PC-9 (cell line): ENCODE measurements at places on chromosomes 1 and 21. TPM values are rescaled to one million over a fixed set of nuclear protein-coding genes. Genes with fewer than 3 reads are reported as not detected.
A peak's percentile ranks its signal among the peaks of the same experiment; 100 is the strongest.

DNA sequence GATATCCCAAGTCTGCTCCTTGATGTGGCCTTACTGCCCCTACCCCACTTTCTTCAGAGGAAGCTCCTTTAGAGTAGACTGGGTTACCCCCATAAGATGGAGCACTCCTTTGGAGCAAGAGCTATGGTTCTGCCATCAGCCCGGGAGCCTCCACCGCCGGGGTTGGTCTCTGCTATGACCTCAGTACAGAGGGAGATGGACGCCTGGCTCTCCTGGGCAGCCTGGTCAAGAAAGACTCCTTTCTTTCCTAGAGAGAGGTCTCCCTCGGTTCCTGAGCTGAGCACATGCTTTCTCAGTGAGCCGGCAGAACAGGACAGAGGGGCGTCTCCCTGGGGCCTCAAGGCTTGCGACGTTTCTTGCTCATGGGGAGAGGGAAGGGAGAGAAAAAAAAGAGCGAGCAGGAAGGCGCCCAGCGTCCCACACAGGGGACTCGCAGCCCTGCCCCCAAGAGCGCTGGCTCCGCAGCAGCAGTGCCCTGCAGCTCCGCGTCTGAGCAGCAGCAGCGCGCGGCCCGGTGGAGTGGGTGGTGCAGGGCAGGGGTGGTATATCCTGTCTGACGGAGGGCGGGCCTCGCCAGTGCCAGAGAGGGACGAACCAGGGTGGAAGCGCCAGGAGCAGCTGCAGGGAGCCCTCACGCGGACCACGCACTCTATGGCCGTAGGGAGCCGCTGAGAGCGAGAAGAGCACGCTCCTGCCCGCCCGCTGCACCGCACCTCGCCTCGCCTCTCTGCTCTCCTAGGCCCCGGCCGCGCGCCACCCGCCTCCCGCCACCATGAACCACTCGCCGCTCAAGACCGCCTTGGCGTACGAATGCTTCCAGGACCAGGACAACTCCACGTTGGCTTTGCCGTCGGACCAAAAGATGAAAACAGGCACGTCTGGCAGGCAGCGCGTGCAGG is at the start of gene PKP1:
Gene PKP1, plus strand, starts transcription at position 576 of the 899 bp plus-strand sequence. Its CDS starts 197 bp downstream, at position 773.
- DNase-seq, result no peak

DNA sequence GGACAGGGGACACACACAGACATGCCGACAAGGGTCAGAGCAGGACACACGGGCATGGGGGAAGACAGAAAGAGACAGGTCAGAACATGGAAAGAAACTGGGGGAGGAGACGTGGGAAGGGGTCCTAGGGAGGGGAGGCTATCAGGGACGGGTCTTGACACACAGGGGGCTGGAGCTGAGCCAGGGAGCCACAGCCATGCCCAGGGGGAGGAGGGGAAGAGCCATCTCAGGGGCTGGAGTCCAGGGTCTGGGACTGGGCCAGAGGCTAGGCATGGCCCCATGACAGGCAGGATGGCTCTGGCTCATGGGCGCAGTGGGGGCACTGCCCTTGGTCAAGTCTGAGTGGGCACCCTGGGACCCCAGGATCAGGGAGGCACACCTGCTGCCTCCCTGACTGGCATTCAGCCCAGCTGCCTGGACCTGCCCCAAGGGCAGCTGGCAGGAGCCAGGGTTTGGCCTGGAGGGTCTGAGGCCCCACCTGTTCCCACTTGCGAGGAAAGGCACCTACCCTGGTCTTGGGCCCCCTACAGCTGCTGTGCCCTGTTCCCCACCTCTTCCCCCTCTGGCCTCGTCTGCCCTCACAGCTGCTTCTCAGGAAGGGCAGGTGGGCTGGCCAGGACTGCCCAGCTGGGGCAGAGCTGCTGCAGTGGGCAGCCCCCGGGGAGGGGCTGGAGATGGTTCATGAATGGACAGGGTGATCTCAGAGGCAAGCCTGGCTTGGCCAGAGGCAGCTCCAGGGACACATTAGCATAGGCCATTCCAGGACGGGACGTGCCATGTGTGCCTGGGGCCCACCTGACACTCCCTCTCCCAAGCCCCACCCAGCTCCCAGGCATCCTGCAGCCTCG is 42.9 kb downstream of the HSPG2 start:
- no peak for DNase-seq

DNA sequence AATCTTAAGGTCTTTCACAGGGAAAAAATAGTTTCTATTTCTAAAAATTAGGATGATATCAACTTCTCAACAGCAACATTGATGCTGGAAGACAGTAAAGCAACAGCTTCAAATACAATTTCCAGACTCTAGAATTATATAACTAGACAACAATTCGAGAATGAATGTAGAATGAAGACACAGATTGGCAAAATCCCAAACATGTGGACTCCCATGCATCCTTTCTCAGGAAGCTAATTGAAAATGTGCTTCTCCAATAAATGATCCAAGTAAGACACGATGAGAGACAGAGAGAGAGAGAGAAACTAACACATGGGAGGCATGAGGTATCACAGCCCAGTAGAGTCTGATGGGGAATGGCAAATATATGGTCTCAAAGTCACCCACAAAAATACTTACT is 21.5 kb upstream of the SIM2 start:
- no peak for DNase-seq

GRCh38 chr1:29829448-29830344 is 593.4 kb downstream of the PTPRU start:
- DNase-seq, result no peak

DNA sequence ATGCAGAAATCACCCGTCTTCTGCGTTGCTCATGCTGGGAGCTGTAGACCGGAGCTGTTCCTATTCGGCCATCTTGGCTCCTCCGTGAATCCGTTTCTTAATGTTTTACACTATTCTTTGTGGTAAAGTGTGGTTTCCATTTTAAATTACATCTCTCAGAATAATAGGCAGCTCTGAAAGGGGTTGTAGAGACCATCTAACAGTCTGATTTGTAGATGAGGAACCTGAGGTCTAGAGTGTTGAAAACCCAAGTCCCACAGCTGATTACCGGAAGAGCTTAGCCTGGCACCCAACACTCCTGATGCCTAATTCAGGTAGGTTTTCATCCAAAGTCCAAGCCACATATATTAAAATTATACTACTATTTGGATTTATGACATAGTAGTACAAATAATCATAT is 144.0 kb downstream of the LEPR start:
- no peak for DNase-seq

DNA sequence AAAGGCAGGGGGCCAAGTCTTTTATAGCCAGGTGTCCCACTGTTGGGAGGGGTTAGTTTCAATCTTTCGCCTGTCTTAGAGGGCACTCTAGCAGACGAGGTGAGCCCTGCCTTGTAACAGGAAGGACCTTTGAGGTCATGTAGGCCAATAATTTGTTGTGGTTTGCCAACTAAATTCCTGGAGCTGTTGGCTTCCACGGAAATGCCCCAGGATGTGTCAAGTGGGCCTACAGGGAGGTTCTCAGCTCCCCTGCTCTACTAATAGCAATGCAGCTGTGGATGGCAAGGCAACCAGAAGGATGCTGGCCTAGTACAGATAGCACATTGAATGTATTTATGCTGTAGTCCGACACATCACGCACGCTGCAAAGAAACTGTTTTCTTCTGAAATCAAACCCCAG is 22.3 kb upstream of the CASQ2 start:
- DNase-seq, result peak; percentile 33

- no peak for DNase-seq
Measured at GRCh38 chr1:220880726-220881506, 1.7 kb downstream of the HLX start.

DNA sequence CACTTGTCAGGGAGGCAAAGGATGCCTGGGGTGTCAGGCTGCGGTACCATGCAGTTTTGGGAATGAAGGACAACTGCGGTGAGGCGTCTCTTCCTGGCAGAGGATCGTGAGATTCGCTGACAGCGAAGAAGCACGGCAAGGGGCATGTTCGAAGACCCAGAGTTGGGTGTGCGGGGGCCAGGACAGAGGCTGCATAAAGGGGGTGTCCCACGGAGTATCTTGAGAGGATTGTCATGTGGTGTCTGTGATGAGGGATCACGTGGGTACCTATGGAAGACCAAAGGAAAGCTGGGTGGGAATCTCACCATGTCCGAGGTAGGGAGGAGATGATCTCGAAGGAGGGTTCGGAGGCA is 372 bp downstream of the SLC25A44 start:
- DNase-seq, result no peak

DNA sequence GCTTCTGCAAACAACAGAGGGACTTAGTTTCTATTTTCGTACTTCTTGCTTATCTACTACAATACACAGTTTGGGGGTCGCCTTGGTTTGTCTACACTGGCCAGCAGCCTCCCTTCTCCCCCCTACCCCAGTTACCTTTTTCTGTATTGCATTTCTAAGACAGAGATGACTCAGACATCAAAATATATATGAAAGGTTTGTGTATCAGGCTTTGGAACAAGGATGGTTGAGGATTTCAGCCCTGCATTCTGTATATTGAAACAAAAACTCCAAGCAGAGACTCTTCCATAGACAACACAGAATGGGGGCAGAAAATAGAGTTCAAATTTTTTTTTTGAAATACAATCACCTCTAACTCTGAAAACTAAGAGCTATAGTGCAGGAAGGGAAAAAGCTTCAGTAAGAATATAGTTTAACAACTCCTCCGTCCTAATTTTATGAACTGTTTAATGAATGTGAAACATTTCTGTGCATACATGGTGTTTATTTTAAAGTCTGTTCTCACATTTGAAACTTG is 1.9 kb downstream of the SAMD13 start:
- DNase-seq, result no peak

DNA sequence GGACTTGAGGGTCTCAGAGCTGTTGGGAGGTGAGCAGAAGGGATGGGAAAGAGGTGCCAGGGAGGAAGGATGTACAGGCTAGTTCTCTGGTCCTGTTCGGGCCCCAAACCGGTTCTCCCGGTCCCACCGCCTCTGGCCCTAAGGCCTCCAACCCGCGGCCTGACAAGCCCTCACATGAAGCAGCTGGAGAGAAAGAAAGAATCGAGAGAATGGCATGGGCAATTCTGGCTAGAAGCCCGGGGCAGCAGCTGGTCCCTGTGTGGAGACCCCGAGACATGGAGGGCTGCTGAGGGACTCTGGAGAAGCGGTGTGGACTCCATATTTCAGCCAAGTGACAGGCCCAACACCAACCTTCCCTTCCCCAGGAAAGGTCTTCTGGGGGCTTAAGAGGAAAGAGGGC is 730 bp downstream of the CDC42SE1 start:
- DNase-seq, result peak; percentile 88

DNA sequence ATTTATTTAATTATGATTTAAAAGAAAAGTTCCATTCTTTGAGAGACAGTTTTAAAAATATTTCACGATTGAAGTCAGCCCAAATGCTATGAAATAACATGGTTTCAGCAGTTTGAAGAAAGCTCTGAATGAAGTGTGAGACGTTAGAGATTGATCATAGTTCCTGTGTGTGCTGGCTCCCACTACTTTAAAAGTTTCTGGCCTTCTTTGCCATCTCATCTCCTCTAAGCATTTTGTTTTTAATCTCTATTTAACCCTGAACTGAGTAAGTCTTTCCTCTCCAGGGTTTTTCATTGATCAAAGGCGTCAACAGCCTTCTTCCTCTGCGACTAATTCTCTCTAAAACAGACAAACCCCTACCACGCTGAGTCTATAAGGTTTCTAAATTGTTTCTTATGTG is 225.3 kb upstream of the B3GALT2 start:
- DNase-seq, result no peak

DNA sequence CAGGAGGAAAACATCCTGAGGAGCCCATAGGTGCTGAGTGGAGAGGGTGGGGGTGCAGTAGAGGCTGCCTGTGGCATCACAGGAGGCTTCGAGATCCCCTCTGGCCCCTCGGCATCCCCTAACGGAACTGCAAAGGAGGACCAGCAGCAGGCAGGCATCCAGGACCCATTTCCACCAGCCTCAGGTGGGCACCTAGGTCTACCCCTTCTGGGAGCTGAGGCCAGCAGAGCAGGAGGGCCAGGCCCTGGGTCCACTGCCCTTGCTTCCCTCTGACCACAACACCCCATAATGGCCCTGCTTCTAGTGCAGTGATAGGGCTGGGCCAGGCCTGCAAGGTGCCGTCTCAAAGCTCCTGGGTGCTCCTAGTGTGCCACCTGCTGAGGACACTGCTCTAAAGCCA is 723.0 kb downstream of the PTPRU start:
- DNase-seq, result no peak

- no peak for DNase-seq
Measured at GRCh38 chr21:38637161-38637560, 138.9 kb upstream of the ERG start.

Gene HSPA6
- total RNA-seq, result 0.28 and 0.30 TPM in 2 replicates

Gene BRINP2
- total RNA-seq, result not detected in 2 replicates

Gene C1orf122
- total RNA-seq, result 51.8 and 75.8 TPM in 2 replicates

Gene DYNLT5
- total RNA-seq, result not detected in 2 replicates
